ENCODE measurements at places on chromosomes 1 and 21. TPM values are rescaled to one million over a fixed set of nuclear protein-coding genes. Genes with fewer than 3 reads are reported as not detected.

- DNase-seq, result peak; percentile 40
- no peaks in the 10 kb centered on the region for H3K36me3 ChIP-seq
- H3K27ac ChIP-seq, result no peak overlapping the region
- H3K4me1 ChIP-seq, result peaks cover under 1% of the 10 kb centered on the region
- H3K4me3 ChIP-seq, result no peak overlapping the region
Measured at GRCh38 chr1:6889875-6890480, 104.7 kb downstream of the CAMTA1 start.

The HSD3B1 gene
- not detected for total RNA-seq

The KCNK1 gene
- 5.9 TPM for total RNA-seq

- peaks cover 42% of the 10 kb centered on the region for H3K4me1 ChIP-seq
- no peaks in the 10 kb centered on the region for H3K36me3 ChIP-seq
- no peak overlapping the region for H3K27ac ChIP-seq
Measured at GRCh38 chr1:78048446-78048845, 2.7 kb downstream of the GIPC2 start.

Data from activated T-cell treated with anti-CD3 and anti-CD28 coated beads, Interleukin-2, amount 50 U/mL, for 72 hours (primary cell).